ENCODE measurements at places on chromosomes 5 and 9.

DNA sequence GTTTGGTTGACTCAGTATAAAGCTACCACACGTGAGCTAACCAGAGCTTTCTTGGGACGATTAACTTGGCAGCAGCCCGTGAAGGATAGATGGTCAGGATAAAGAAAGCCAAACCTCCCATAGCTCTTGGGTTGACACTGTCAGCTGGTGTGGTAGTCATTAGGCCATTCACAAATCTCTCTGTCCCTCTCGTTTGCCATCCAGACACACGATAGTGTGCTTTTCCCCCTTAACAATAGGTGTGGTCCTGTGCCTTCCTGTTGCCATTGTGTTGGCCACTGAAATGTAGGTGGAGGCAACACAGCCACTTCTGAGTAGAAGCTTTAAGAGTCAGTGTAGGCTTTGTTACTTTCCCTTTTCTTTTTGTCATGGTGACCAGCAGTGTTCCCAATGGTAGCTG lies 11.7 kb downstream of the OR13J1 start:
- peak; percentile 18 for DNase-seq

- DNase-seq: no peak
These were observed 182.7 kb downstream of the NR3C1 start for GRCh38 chr5:143220748-143221251.

DNA sequence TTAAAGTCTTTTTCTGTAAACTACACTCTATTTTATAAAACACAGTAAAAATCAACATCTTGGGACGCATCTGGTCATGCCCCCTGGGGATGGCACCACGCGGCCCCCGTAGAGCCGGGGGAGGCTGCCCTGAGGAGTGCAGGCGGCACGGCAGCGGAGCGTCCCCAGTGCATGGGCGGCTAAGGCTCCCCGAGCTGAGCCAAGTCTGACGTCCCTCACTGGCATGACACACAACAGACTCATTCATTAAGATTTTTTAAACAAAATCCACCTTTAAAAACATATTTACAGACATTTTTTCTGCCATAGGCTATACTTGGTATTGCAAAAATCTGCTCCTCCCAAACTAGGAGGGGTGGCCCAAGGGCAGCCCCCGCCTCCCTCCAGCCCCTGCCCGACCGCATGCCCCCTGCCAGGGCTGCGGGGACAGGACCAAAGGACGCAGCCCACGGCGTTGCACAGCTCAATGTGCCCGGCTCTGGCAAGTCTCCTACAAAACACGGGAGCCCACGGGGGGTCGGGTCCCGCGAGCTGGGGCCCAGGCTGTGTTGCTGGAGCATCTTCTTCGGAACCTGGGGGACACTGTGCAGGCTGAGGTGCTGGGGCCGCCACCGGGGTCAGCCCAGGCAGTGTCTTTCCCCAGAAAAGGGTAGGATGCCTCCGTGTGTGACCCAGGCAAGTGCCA lies 11.8 kb upstream of the SEC16A start:
- DNase-seq: no peak

- DNase-seq: no peak
These were observed 81.1 kb downstream of the CDO1 start for GRCh38 chr5:115735108-115735998.

- peak; percentile 85 for DNase-seq
These were observed 580.8 kb downstream of the CCDC171 start for GRCh38 chr9:16133556-16134227.

GRCh38 chr5:64207978-64208377 lies 42.3 kb downstream of the RNF180 start:
- DNase-seq: no peak

DNA sequence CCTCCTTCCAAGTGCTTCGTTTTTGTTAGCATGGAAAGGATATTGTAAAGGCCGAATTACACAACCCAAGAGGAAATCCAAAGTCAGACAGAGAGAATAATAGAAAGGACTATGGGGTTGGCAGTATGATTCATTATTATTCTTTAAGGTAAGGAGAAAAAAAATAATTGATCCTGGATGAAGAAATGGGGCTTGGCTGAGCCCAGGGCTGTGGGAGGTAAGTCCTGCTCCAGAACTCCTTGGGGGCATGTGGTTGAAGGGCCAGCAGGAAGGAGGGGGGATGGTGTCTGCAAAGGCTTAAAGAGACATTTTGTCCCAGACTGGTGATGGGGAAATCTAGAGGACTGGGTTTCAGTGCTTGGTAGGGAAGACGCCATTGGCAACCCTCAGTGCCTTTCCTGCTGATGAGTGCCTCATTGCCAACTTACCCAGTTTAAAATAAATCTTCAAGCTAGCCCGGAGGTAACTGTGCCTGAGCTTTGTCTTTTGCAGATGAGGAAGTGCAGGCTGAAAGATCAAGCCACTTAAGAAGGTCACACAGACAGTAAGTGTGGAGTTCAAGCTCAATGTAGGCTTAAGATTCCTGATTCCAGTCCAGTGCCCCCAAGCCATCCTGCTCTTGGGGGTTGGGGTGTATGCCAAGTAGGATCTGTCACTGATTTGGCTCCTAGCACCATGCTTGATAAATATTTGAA lies 30.2 kb downstream of the FOXI1 start:
- DNase-seq: peak; percentile 20

DNA sequence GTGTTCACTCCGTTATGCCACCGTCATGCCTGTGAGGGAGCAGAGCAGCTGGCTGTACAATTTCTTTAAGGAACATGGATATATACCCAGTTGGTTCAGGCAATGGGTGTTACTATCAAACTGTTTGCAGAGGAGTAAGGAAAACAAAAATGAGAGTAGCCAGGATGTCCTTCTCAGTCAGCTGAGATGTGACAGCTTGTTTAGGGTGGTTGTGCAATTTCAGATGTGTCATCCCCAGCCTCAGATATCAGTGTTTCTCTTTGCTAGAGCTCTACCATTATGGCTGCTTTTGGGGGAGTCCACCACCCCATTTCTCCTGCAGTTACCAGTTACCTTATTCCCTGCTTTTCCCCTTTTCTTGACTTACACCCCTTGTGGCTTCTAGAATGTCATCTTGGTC lies 135.2 kb upstream of the SLC24A2 start:
- no peak for DNase-seq

- no peak for DNase-seq
These were observed 76.2 kb upstream of the SLC1A3 start for GRCh38 chr5:36530215-36530614.

Measured in endodermal cell (in vitro differentiated cells).